ENCODE measurements at places on chromosomes 2 and 18.

- DNase-seq: no peak
Observed at GRCh38 chr18:44801781-44802180, 121.1 kb downstream of the SETBP1 start.

DNA sequence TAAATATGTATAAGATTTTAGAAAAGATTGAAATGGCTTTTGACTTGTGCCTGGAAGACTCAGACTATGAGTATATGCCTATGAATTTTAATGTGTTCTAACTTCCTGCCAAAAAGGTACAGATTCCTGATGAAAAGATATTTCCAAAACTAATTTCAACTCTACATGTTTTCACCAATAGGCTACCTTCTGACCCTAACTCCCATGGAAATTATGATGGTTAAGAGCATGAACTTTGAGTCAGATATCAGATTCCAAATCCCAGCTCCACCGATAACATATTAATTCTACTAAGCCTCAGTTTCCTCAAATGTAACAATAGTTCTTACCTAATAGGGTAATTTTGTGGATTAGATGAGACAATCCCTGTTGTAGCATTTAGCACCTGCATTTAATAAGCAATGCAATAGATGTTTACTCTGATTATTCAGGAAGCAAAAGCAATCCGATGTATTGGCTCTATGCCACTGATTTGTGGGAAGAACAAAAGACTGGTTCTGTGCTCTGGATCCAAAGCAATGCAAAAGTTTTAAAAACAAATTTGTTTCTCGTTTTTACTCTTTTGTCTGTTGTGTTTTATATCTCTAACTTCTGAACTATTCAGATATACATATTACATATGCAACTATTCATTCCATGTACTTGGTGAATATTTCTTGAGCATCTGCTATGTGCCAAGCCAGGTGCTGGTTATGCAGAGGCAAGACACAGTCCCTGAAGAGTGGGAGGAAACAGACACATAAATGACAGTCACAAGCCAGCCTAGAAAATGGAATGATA lies 115.4 kb downstream of the GATA6 start:
- DNase-seq: no peak

DNA sequence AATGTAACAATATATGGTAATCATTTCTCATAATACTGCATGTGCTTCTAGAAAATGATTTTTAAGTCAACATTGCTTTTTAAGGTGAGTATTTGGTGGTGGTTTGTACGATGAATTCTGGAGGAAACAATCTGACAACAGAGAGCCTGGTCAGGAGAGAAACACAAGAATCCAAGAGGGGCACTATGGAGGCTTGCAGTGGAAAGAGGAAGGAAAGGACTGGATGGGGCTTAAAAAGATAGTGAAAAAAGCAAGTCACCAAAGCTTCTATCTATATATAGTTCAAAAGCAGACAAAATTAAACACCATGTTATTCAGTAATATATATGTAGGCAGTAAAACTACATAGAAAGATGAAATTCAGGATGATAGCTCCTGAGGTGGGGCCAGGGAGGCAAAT lies 109.4 kb upstream of the SERTAD2 start:
- DNase-seq: no peak

- no peak for DNase-seq
Observed at GRCh38 chr2:61090386-61090921, 24.8 kb downstream of the SANBR start.

DNA sequence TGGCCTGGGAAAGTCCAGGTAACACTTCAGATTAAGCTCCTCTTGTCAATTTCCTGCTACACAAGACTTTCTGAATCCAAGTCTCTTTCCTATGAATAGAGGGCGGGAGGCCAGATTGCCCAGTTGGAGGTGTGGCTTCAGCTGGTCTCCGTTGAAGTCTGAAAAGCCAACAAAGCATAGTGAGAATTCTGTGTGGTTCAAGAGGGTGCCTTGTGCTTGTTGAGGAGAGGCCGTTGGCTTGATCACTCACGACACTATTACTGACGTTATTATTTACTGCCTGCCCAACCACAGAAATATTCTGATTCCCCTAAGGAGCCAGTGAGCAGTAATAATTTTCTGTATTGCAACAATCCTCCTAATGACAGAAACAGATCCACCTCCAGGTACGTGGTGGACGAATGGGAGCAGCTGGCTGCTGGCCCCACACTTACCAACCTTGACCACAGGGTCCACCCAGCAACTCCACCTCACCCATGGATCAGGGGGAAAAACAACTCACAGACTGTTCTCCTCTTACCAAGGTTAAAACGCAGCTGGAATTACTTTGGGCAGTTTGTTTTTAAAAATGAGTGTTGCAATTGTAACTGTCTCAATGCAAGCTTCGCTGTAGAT lies 21.9 kb downstream of the NRP2 start:
- DNase-seq: no peak

- no peak for DNase-seq
Observed at GRCh38 chr2:107340955-107341354, 455.0 kb upstream of the ST6GAL2 start.

DNA sequence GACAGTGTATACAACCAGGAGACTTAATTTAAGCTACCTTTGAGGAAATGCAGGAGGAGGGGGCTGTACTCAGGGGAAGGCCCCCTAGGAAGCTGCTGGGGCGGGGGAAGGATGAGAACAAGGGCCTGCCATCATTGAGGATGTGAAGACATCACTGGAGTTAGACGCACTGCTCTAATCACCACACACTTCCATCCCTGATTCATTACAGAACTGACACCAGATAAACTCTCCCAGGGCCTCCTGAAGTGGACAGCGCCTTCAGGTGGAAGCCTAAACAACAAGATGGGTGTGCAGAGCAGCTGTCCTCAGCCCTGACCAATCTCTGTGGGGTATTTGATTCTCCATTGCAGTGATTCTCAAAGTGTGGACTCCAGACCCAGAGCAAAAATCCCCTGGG lies 30.6 kb upstream of the SLC35G4 start:
- DNase-seq: no peak

DNA sequence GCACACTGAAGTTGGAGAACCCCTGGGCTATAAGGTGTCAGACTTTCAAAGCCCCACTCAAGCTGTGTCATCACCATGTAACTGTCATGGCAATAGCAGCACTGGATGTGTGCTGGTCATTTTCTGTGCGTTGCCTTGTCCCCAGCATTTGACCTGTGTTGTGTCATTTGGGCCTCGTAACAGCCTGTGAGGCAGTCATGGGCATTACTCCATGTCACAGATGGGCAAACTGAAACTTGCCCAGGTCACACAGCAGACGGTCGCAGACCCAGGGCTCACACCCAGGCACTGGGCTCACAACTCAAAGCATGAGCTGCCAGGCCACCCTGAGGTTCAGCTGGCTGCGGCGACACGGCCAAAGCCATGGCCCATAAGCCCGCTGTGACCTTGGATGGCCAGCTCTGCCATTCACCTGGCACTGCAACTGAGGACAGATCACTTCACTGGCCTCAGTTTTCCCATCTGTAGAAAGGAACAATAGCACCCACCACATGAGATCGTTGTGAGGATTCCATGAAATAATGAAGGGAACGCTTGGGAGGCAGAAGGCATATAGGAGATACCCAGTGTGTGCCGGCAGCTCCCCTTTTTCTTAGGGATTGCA lies 36.7 kb downstream of the INHBB start:
- no peak for DNase-seq

DNA sequence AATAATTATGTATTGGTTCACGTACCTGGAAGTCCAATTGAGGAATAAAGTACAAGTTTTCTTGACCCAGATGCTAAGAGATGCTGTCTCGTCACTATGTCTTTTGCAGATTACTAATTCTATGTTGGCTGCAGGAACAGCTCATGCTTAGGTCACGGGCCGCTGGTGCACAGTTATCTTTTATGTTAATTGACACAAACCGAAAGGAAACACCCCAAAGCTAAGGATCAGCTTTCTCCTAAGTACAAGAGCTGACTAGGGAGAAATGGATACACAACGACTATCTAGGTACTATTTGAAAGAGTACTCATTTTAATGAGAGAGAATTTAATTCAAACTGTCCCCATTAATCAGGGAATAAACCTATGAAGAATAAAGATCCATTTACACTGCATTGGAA lies 217.7 kb upstream of the SLC35G4 start:
- DNase-seq: no peak

DNA sequence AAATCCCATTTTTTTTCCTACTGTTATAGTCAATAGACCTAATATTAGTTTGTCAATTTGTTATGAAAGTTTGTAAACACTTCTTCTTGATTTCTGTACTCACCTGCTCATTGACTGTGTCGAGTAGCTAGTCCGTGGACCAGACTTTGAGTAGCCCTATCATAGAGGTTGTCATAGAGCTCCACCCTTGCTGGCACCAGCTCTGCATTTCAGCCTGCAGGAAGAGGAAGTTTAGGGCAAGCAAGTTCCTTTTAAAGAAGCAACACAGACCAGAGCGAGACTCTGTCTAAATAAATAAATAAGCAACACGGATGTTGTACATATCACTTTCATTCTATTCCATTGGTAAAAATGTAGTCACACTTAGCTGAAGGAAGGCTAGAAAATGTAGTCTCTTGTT lies 74.0 kb downstream of the MCFD2 start:
- no peak for DNase-seq

Data from stimulated activated CD8-positive, alpha-beta memory T cell treated with anti-CD3 and anti-CD28 coated beads, Interleukin-7, amount 100 ng/mL, for 1 hour (primary cell).